Left renal pelvis (tissue), 4 donors: ENCODE measurements at places on chromosomes 3 and 15. TPM values are rescaled to one million over a fixed set of nuclear protein-coding genes. Genes with fewer than 3 reads are reported as not detected.

GMNC gene
- 3.8 TPM for polyA plus RNA-seq

IL17RB gene
- 8.4 TPM for polyA plus RNA-seq

EPB42 gene
- polyA plus RNA-seq, result 1.1 TPM

- no peak for DNase-seq
Measured at GRCh38 chr3:153284282-153284938, 122.4 kb downstream of the RAP2B start.

C3orf80 gene
- polyA plus RNA-seq, result 0.22 TPM

DNA sequence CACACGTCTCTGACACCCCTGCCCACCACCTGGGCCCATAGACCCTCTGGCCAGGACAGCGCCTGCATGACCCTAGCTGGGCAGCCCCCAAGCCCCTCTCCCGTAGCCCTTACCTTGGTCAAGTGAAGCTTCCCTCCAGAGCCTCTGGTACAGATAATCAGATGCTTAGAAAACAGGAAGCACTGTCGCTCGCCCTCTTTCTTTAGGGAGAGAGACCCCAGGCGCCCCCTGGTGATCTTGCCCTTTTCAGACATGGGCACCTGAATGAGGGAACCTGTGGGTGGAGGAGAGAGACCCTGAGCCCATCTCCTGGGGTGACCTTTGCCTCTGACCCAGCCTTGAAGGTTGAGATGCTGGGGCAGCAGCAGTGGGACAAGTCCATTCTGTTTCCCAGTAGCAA, 65.4 kb downstream of the RASGRF1 start:
- DNase-seq, result no peak

IMPG2 gene
- polyA plus RNA-seq, result 0.30 TPM

GRCh38 chr15:43433165-43433564, 59.8 kb downstream of the TP53BP1 start:
- no peak for DNase-seq

- DNase-seq, result no peak
Measured at GRCh38 chr3:194198938-194199337, 63.0 kb downstream of the HES1 start.

DNA sequence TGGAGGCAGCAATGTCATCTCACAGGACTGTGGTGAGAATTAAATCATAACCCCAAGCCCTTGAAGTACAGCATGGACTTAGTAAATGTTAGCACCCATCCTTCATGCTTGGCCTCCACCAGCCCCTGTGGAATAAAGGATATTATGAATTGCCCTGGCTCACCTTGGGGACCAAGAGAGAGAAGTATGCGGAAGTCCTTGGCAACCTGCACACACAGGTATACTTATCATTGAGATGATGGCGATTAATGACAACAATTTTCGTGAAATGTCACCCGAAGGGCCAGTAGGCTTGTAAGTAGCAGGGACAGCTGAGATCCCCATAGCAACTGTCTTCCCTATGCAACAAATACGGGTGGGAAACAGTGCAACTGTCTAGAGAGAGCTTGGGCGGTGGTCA, 102.0 kb downstream of the FAM43A start:
- DNase-seq, result no peak

DNA sequence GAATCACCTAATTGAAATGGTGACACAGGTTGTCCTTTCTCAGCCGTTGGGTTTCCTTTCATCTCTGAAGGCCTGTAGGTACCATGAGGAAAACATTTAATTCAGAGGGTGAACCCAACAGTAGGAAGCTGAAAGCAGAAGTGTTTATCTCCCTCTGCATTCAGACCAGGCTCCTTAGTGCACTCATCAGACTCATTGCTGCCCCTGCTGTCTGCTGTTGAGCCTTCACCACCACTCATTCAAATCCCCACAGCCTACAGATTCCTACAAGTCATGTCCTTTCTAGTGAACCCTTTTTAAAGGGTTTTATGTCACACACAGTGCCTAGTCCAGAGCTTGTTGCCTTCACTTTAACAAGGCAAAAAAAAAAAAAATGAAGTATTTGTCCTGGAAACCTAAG, 13.4 kb downstream of the WDR48 start:
- DNase-seq, result no peak

SUSD5 gene
- polyA plus RNA-seq, result 9.6 TPM

DNA sequence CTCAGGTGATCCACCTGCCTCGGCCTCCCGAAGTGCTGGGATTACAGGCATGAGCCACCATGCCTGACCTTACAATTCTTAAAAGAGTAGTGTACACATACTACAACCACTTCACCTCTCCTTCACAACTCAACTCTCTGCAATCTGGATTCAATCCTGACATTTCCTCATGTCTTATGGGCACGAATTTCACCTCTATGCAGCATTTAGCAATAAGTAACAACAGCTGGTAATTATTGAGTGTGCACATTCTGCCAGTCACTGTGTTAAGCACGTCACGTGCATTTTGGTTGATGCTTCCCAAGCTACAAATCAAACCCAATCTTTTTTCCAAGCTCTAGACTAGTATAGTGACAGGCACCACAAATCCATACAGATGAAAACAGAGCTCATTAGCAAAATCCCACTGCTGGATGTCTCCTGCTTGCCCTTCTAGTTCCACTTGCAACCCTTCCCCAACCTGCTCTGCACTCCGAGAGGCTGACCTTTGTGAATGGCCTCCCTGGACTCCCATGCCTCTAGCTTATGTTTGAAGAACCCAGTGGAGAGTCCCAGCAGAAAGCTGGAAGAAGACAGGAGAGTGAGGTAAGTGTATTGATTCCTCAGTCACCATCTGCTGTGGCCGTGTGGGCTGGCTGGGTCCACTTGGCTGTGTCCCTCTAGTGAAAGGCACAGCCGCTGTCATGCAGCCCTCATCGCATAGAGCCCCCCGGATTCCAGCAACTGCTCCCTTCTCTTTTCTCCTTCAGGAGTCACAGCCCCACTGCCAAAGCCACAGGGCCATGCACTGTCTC, 176.5 kb downstream of the MEX3B start:
- no peak for DNase-seq

DNA sequence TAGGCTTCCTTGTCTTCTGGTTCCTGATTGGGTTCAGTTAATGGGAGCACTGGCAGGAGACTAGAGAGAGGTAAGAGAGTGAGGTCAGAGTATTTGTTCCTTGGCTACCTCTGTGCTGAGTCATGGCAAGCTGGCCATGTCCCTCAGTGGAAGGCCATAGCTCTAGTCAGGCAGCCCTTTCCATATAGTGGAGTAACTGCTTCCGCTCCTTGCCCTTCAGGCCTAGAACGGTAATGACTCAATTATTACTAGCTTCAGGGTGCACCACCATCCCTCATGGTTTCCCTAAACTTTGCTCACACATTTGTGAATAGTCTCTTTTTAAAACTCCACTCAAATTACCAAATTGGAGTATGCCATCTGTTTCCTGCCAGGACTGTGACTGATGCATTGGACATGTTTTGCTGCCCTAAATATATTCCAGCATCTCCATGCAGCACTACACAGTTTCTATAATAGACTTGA, 10.5 kb upstream of the ANO10 start:
- DNase-seq, result no peak

CTXN2 gene
- polyA plus RNA-seq, result not detected

GRCh38 chr3:65650247-65650646, 388.5 kb downstream of the MAGI1 start:
- DNase-seq, result no peak

- DNase-seq, result no peak
Measured at GRCh38 chr3:40875581-40875980, 323.7 kb upstream of the CTNNB1 start.

GRCh38 chr3:49785565-49786356, 581 bp downstream of the IP6K1 start:
- DNase-seq, result no peak

FSIP1 gene
- polyA plus RNA-seq, result 1.5 TPM
